ENCODE measurements at places on chromosomes 13 and 19.

DNA sequence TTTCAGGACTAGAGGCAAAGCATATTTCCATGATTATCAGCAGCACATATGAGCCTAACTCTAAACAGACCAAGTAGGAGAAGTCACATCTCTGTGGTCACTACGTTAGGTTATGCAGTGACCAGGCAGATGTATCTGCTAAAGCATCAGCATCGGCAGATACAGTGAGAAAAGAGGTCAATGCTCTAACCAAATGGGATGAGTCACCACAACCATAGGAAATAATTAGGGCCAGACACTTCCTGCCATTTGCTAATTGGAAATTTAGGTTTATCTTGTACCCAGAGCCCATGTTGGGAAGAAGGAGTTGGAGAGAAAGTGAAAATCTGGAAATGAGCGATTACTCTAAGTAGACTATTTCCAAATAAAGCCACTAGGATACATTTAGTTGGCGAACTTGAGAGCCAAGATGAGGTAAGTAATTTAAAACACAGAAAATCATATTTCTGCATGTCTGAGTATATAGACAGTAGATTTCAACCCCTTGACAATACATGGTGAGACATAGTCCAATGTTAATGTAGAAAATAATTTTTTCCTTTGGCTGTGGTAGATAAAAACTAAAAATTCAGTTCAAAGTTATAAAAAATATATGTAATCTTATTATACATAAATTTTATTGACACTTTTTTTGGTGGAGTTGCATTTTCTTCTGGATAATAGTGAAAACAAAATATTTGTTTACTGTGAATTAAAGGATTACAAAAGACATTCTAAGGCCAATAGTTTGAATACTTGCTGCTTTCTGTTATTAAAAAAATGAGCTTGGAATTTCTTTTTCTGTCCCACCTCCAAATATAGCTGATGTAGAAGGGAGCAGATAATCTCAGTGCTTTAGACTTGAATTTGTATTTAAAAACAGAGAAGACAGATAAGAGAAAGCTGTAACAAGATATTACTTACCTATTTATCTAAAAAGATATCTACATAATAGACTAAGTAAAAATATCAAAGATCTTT is 104.4 kb upstream of the CSNK1A1L start:
- no peak for DNase-seq

- DNase-seq: no peak
These were observed 2.7 kb downstream of the PROSER1 start for GRCh38 chr13:39035204-39035603.

DNA sequence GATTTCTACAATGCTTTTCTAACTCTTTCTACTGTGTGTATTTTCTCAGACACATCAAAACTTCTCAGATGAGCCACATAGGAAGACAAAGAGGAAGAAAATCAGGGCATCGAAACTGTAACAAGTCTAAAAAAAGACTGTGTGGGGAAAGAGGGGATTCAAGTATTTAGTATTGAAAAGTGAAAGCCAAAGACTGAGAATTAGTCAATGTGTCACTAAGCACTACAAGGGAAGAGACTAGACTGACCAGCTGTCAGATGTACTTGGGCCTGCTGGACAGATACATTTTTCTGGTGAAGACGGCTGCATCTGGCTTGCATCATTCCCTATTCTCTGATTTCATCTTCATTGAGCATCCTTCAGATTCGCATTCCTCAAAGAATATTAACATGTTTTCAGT is 25.4 kb downstream of the COMMD6 start:
- DNase-seq: no peak

- DNase-seq: no peak
These were observed 161.4 kb downstream of the MTUS2 start for GRCh38 chr13:28981530-28981929.

DNA sequence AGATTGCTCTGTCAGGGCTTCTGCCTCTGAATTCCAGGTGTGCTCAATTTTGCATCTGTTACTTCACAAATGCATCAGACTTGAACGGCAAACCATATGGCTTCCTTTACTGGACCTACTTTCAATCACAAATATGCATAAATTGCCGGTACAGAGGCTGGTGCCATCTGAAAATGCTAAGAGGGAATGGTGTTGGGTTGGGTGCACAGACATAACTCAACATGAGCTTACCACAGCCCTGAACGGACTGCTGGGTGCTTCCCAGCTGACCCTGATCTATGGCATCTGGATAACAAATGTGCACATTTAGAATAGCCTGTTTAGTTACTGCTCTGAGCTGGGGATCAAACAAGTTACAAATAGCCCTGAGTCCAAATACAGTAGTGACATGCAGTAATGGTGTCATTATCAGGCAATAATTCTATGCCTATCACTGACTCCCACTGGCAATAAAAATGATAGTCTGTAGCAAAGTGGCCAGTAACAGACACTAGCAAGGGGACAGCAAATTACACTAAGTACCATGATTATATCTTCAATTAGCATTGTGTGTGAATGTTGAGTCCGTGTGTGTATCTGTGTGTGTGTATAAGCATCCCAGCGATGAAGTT is 927.3 kb downstream of the DIAPH3 start:
- DNase-seq: no peak

DNA sequence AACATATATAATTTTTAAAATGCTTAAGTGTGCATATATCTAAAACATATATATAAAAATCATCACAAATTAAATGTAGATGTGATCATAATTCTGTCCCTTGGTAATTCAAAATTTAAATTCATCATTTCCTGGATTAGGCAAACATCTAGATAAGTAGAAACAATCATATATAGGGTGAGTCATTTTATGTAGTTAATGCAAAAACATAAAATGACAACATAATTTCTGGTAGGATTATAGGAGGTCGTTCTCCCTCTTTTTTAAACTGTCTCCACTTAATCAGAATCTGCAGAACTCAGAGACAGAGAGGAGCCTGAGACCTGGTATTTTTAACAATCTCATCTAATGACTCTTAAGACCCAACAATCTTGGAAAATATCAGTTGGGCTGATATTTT is 333.4 kb downstream of the KCTD12 start:
- DNase-seq: no peak

DNA sequence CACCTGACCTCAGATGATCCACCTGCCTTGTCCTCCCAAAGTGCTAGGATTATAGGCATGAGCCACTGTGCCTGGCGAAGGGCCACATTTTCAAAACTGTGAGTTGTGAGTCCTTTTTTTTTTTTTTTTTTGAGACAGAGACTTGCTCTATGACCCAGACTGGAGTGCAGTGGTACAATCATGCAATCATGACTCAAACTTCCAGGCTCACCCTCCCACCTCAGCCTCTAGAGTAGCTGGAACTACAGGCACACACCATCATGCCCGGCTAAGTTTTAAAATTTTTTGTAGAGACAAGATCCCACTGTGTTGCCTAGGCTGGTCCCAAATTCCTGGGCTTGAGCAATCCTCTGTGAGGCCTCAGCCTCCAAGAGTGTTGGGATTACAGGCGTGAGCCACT is 3.8 kb upstream of the MYPOP start:
- DNase-seq: no peak

DNA sequence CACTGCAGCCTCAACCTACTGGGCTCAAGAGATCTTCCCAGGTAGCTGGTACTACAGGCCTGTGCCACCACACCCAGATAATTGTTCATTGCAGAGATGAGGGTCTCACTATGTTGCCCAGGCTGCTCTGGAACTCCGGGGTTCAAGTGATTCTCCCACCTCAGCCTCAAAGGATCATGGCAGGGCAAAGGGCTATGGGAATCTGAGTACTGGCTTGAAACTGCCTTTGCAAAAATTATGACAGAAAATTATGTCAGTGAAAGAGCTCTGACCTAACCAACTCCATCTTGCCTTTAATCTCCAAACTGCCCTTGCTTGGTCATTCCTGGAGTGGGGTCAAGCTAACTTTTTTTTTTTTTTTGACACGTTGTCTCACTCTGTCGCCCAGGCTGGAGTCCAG is 1.3 kb upstream of the DNASE2 start:
- DNase-seq: no peak

DNA sequence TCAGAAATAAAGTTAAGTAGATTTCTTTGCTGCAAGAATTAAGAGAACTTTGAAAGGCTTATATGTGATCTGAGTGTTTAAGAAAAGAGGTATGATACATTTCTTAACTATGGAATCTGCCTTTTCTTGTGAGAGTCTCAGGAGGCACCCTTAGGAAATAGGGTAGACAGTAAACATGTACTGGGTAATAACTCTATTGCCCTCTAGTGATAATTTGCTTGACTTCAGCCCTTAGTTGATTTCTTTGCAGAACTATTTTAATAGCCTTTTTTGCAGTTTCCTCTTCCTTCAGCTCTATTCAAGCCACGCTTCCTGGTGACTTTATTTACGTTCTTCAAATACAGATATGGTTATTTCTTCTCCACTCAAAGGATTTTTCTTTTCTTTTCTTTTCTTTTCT is 37.0 kb upstream of the CCNA1 start:
- DNase-seq: no peak

DNA sequence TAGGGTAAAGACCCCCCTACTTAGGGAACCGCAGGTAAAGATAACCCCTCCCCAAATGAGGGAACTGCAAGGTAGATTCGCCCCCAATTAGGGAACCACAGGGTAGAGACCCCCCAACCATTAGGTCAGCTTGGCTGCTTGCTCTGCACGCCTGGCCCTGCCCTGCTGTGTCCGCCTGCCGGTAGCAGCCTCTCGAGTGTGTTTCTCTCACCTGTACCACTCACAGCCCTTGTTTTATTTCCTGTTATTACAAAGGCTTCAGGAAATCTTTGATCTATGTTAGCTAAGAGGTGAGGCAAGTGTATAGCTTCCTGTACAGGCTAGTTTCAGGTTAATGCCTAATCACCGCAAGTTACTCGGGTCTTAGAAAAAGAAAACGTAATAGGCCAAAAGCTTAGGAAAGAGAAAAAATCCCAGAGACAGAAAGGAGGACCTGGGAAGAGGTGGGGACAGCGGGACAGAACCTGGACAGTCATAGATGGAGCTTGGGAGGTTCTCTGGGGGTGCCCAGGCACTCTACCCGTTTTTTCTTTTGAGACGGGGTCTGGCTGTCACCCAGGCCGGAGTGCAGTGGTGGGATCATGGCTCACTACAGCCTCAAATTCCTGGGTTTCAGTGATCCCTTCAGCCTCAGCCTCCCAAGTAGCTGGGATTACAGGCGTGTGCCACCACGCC is 23.1 kb upstream of the EIF3G start:
- no peak for DNase-seq

GRCh38 chr19:47663435-47663910 is 49.7 kb upstream of the EHD2 start:
- no peak for DNase-seq

GRCh38 chr13:73773168-73773549 is 361.0 kb downstream of the KLF12 start:
- no peak for DNase-seq

DNA sequence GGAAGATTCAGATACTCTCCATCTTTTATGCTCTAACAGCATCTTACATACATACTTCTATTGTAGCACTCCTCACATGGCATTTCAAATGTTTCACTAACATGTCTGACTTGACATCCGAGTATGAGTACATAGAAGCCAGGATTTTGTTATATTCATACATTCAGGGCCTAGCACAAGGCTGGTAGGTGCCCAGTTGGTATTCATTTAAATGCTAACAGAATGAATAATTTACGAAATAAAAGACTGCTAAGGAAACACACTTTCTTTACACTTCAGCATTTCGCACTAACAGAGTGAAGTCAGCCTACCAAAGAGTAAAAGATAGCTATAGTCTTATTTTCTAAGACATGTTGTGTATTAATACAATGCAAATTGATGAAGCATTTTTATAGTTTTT is 67.8 kb upstream of the FBXL3 start:
- DNase-seq: no peak

DNA sequence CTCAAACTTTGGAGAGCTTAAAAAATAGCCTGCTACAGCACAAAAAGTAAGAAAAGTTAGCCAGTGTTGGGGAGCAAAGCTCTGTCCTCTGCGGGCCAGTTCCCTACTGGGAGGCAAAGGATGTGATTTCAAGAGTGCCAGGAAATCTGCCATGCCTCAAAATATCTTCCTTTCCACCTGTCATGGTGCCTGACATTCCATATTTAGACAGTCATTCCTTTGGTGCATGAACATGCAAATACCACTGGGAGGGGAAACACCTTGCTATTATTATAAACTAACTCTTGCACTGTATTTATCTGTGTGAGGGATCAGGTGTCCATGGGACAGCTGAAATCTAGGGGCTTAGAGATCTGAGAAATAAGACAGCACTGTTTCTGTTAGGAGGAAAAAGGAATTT is 10.3 kb downstream of the FREM2 start:
- no peak for DNase-seq

- DNase-seq: no peak
These were observed 61.2 kb downstream of the PEPD start for GRCh38 chr19:33460221-33460908.

DNA sequence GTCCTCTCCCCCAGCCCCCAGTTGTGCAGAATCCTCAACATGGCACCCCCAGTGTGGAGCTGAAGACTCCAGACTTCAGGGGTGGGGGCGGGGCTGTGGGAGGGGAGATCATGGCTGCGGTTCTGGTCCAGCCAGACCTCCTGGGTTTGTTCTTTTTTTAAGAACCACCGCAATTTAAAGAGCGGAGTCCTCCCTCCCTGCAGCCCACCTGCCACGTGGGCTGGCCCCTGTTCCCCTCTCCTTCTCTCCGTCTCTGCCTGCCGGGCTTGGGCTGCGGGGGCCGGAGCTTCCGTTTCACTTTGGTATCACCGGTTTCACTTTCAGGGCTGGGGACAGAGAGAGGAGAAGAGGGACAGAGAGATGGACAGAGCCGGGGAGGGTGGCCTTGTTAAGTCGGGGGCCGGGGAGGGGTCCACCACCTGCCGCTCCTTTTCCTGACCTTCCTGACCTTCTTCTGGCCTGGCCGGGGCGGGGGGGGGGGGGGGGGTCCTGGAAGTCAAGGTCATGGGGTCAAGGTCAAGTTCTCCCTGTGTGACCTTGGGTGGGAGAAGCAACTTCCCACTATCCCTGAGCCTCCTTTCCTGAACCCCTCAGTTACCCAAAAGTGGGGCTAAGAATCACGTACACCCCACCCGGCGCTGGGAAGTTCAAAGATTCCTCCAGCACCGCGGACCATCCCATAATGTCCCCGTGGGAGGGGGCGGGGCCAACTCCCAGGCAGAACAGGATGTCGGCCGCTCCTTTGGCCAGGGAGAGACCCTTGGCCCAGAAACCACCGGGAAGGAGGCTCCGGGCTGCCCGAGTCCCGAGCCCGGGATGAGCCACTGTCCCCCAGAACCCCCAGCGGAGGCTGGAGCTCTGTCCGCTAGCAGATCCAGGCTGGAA is 11.3 kb upstream of the ZBTB7A start:
- peak; percentile 40 for DNase-seq

- no peak for DNase-seq
These were observed 1.5 kb downstream of the MYPOP start for GRCh38 chr19:45900738-45901431.

DNA sequence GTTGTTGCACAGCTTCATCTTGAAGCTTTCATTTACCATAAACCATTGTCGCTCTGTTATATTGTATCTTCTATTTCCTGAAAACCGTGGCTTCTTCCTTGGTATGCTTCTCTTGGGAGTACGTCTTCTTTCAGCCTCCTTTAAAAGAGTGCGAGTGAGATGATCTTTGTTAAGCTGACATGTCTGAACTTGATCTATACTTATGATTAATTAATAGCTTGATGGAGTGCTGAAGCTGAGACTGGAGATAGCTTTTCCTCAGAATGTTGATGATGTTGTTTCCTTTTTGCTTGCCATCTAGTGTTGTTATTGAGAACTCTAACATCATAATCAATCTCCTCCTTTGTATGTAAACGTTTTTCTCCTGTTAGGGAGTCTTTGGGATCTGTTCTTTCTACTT is 529.3 kb upstream of the SPRY2 start:
- no peak for DNase-seq

Data from NCI-H1417 (cell line).